ENCODE measurements at places on chromosomes 13 and 19.

- no peak for DNase-seq
Measured at GRCh38 chr19:58181902-58182576, 822 bp upstream of the ZNF274 start.

- DNase-seq = no peak
Measured at GRCh38 chr19:11982526-11982925, 17.7 kb downstream of the ZNF763 start.

- DNase-seq = no peak
Measured at GRCh38 chr13:70520275-70521036, 412.2 kb upstream of the KLHL1 start.

DNA sequence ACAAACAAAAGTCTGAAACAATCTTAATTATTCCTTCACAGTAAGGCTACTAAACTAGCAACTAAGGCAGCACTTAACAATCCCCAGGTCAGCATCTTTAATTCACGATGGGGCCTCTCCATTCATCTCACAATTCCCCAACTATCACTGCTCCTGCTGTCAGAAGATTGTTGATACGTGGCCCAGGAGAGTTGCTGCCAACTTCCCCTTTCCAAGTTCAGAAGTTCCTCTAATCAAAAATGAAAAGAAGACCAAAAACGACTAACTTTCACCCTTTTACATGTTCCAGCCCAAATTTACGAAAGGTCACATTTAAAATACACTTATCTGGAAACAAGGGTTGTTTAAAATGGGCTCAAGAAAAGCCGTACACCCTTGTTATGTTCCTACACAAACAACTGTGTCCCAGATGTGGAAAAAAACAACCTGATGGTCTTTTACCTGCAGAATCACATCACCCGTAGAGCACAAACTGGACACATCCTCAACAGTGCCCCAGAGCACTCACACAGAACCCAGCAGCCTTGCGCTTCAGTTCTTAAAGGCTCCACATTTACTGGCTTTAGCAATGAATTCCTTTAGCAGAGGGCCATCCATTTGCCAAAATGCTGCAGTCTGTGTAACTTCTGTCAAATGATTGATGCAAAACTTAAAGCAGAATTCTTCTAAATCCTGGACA lies 38.0 kb downstream of the PHF11 start:
- DNase-seq = no peak

GRCh38 chr19:50377517-50377916 lies 1.3 kb downstream of the NR1H2 start:
- DNase-seq = no peak

DNA sequence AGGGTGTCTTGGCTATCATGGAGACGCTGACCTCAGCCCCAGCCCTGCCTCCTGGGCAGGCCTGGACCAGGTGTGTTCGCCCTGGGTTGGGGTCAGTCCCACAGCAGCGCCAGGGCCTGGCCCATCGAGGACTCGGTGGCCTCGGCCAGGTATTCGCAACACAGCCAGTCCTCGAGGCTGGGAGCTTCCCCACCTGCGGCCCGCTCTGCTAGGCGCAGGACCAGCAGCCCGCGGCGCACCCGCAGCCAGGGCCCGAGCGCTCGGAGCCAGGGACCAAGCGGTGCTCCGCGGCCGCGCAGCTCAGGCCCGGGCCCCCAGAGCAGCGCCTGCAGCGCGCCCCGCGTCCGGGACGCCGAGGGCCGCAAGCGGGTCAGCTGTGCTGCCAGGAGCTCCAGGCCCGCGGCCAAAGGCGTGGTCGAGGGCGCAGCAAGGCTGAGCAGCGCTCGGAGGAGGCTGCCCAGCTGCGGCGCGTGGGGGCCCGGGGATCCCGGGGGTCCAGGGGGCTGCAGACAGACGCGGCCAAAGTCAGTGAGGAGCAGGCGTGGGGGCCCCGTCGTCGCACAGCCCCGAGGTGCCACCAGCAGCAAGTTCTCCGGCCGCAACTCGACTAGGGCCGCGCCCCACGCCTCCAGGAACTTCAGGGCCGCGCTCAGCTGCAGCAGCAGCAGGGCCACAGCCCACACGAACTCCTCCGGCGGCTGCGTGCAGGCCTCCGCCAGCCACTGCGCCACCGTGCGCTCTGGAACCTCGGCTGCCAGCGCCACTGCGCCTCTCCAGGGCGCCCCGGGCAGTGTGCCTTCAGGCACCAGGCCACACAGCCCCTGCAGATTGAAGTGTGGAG lies 6.2 kb downstream of the PEAK3 start:
- DNase-seq = no peak

- DNase-seq = no peak
Measured at GRCh38 chr19:14476673-14477401, 1.7 kb upstream of the PTGER1 start.

GRCh38 chr13:77386880-77387606 lies 60.1 kb upstream of the MYCBP2 start:
- no peak for DNase-seq

- DNase-seq = no peak
Measured at GRCh38 chr13:30675717-30676116, 58.0 kb downstream of the USPL1 start.

DNA sequence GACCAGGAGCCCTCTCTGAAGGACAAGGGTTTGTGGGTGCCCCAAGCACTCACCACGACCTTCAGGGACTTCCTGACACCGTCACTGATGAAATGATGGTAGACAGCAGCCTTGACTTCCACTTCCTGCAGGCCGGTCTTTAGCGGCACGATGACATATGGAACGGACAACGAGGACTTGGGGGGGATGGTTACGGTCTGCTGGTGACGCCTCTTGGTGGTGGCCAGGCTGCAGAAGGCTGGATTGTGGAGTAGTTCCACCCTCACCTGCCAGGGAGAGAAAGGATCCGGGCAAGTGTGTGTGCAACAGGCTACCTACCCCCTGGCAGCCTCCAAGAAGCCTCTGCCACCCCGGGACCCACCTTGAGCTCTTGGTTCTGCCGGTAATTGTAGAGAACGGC lies 23.2 kb downstream of the C3 start:
- DNase-seq = no peak

GRCh38 chr13:70784207-70784989 lies 676.1 kb upstream of the KLHL1 start:
- peak; percentile 4 for DNase-seq

GRCh38 chr13:71979616-71980015 lies 112.6 kb upstream of the DACH1 start:
- peak; percentile 1 for DNase-seq
